ENCODE measurements at places on chromosomes 2 and 18.

- DNase-seq: no peak
These were observed 104.5 kb downstream of the GPD2 start for GRCh38 chr2:156540706-156541105.

DNA sequence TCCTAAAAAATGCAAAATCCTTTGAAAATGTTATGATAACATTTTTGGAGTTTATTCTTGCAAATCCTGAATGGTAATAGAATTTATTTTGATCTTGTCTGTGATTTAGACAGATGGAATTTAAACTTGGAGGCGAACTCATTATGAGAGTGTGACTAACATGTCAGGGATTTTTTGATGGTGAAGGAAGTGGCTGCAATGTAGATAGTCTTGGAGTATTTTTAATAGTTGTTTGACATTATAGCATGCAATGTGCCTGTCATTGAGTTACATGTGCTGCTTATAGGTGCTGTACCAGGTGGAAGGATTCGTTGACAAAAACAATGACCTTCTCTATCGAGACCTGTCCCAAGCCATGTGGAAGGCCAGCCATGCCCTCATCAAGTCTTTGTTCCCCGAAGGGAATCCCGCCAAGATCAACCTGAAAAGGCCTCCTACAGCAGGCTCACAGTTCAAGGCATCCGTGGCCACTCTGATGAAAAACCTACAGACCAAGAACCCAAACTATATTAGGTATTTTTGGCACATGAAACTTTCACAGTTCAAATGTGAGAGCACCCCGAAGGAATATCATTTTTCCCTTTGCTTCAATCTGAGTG lies 141.8 kb downstream of the MYO1B start:
- DNase-seq: no peak

- DNase-seq: no peak
These were observed 79.5 kb downstream of the EVA1A start for GRCh38 chr2:75480971-75481836.

DNA sequence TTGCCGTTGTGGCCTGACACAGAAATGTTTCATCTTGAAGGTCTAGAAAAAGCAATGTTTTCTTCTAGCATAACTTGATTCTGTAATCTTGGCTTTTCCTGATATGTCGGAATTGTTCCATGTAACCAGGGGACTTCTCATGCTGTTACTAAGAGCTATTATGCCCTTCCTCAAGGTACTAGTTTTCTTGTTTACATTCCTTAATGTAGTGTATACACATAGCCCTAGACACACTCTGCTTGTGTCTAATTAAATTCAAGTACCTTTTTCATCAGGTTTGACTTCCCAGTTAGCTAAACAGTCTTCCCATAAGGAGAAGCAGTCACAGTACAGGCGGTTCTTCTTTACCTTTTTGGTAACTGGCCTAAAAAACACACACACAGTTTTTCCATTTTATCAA lies 122.8 kb upstream of the MSH6 start:
- DNase-seq: no peak

DNA sequence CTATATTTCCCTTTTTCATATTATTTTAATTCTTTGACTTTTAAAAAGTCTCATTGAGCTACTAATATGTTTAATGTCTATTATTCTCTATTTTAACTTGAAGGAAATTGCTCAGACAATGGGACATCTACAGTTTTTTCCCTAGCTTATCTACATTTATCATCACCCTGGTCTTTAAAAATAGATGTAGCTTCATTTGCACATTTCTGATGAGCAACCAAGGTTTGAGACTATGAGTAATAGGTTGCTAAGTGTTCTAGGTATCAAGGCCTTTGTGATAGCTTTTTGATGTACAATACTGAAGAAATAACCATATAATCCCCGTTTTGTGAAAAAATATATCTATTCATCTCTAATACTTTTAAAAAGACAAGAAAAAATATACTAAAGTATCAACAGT lies 47.0 kb downstream of the STAT4 start:
- DNase-seq: no peak

- no peak for DNase-seq
These were observed 133.6 kb upstream of the MYT1L start for GRCh38 chr2:2464643-2465042.

- no peak for DNase-seq
These were observed 67.4 kb downstream of the BIN1 start for GRCh38 chr2:127039387-127040031.

DNA sequence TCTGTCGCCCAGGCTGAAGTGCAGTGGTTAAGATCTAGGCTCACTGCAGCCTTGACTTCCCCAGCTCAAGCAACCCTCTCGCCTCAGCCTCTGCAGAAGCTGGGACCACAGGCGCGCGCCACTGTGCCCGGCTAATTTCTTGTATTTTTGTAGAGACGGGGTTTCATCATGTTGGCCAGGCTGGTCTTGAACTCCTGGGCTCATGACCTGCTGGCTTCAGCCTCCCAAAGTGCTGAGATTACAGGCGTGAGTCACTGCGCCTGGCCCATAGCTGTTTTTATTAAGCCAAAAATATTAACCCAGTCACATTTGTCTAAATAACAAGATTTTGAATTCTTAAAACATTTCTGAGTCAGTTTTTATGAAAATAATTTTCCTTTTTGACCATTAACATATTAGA lies 6.3 kb upstream of the SFT2D3 start:
- no peak for DNase-seq

- DNase-seq: no peak
These were observed 50.6 kb downstream of the PXDN start for GRCh38 chr2:1693723-1694122.

DNA sequence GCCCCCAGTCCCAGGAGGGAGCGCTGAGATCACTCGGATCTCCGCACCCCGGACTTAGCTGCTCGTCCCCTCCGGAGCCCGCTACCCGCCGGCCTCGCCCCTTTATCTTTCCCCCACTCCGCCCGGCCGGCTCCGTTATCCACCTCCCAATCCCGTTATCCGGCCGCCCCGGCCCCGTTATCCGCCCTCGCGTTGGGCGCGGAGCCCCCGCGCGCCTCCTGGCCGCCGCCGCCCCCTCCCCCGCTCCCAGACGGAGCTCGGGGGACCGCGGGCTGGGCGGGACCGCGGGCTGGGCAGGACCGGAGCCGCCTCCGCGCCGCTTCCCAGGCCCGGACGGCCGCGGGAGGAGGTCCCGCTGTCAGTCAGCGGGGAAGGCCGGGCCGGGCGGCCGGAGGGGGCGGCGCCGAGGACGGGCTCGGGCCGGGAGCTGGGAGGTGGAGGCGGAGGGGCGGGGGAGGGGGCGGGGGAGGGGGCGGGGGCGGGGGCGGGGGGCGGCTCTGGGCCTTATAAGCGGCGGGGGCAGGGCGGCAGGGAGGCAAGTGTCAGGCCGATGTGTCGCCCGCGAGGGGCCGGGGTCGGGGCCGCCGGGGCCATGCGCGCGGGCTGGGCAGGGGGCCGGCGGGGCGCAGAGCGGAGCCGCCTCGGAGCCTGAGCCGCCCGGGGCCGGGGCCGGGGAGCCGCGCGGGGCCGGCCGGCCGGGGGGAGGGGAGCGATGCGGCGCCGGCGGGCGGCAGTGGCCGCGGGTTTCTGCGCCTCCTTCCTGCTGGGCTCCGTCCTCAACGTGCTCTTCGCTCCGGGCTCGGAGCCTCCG lies at the start of gene PKDCC:
Gene PKDCC, plus strand, starts transcription at position 534 of the 811 bp plus-strand sequence. Its CDS starts 179 bp downstream, at position 713.
- peak; percentile 89 for DNase-seq

GRCh38 chr18:41504316-41504715 lies 450.7 kb upstream of the PIK3C3 start:
- DNase-seq: no peak

- no peak for DNase-seq
These were observed 15.4 kb downstream of the ZBTB7C start for GRCh38 chr18:48393776-48394175.

DNA sequence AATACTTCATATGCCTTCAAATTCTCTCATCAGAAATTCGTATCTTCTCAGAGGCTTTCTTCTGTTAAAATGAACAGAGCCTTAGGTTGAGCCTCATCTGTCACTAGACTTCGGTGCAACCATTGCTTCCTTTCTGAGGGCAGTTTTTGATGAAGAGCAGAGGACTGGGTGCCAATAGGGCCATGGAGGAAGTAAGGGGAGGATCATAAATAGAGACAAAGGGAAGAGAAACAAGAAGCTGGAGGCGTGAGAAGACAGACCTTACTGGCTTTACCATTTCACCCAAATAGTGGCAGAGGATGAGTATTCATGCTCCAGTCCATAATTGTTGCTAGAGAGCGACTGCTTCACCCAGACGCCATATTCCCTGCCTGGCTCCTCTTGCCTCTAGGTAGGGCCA lies 215.6 kb upstream of the PKDCC start:
- DNase-seq: no peak

- no peak for DNase-seq
These were observed 36.0 kb downstream of the FARP2 start for GRCh38 chr2:241391892-241392665.

- no peak for DNase-seq
These were observed 40.3 kb downstream of the SALL3 start for GRCh38 chr18:79019881-79020280.

GRCh38 chr18:26546875-26547645 lies 1.3 kb downstream of the KCTD1 start:
- DNase-seq: no peak

DNA sequence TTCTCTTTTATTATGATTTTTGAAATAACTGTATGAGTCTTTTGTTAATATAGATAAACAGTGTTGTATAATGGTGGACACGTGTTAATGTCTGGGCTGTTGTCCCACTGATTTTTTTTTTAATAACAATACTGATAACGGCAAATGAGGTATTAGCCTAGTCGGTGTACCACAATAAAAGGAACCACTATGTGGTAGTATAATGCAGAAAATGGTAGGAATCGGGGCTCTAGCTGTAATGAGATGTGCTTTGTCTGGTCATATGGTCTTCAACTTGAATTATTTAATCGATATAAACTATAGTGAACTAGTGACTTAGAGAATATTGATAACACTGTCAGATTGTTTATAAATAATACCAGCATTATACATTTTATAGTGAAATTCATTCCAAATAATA lies 517.9 kb upstream of the SPHKAP start:
- no peak for DNase-seq

DNA sequence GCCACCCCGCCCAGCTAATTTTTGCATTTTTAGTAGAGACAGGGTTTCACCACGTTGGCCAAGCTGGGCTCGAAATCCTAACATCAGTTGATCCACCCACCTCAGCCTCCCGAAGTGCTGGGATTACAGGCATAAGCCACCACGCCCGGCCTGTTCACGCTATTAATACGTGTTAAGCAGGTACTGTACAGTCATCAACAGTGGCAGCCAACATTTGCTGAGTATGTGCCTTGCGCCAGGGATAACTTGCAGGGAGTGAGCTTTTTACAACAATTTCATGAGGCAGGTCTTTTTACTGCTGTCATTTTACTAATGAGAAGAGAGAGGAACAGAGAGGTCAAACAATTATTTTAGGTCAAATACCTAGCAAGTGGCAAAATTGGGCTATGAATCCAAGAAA lies 115.2 kb downstream of the AP1S3 start:
- DNase-seq: no peak

- DNase-seq: no peak
These were observed 10.1 kb upstream of the SULT1C2 start for GRCh38 chr2:108278631-108279030.

GRCh38 chr2:78175645-78176044 lies 653.5 kb upstream of the LRRTM4 start:
- no peak for DNase-seq

- no peak for DNase-seq
These were observed 186.0 kb upstream of the EPHA4 start for GRCh38 chr2:221758076-221758475.

DNA sequence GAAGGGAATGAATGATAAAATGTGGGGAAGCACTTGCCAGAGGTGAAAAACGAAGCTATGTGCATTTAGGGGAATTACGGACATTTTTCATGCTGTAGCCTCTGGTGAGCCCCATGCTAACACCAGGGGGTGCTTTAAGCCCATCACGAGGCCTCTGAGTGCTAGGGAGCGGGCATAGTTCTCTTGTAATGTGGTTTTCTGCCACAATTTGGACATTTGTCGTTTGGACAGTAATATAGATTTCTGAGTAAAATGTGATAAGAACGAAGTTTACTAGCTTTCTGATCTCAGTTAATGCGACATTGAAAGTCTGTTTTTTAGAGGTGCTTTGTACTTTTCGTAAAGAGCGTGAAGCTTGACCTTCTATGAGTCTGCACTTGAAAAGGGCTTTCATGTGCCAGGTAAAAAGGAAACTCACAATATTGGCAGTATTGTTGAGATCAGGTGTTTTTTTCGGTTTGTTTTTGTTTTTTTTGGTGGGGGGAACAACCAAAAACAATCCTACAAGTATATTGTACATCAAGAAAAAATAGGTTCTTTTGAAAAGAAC lies 50.6 kb downstream of the TRAF3IP1 start:
- peak; percentile 39 for DNase-seq

GRCh38 chr2:105380432-105381100 lies 18.3 kb downstream of the FHL2 start:
- no peak for DNase-seq

DNA sequence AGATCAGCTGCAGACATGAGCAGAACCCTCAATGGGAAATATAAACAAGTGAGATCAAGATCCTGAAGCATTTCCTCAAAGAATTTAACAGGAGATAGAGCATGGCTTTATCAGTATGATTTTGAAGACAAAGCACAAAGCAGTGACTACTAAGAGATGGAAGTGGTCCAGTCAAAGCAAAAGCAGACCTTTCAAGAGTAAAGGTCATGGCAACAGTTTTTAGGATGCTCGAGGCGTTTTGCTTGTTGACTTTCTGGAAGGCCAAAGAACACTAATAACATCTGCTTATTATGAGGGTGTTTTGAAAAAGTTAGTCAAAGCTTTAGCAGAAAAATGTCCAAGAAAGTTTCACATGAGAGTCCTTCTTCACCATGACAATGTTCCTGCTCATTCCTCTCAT lies 128.5 kb downstream of the KCNE4 start:
- DNase-seq: no peak

- DNase-seq: no peak
These were observed 94.7 kb upstream of the FAM136A start for GRCh38 chr2:70396612-70397011.

GRCh38 chr2:182952741-182953450 lies 85.4 kb downstream of the NCKAP1 start:
- DNase-seq: no peak

- DNase-seq: no peak
These were observed 227.7 kb upstream of the ZEB2 start for GRCh38 chr2:144747571-144747970.

- no peak for DNase-seq
These were observed 203.0 kb downstream of the SETBP1 start for GRCh38 chr18:44883671-44884070.

- peak; percentile 91 for DNase-seq
These were observed at the start of gene IL1R1 for GRCh38 chr2:102141970-102142828. TSS of gene IL1R1 (plus strand) at chr2:102142746. CDS start at chr2:102157725, 14,979 bp downstream.

DNA sequence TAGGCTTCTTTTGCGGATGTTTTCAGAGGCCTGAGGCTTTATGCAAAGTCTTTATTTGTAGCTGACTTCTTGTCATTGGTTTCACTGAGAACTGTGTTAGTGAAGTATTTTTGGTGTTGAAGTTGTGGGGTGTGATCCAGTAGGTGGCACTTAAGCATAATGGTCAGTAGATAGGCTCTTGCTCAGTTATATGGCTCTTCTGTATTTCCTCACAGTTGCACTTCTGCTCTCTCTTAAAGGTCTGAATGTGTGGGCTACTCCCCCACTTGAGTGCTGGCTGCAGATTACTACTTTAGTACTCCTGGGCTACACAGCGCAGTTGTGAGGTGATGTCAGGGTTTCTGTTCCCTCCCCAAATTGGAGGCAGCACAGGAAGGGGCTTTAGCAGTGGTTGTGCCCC lies 133.8 kb upstream of the SCN7A start:
- DNase-seq: no peak

Measured in psoas muscle (tissue), 8 donors.